ENCODE measurements at places on chromosomes 12 and 14. TPM values are rescaled to one million over a fixed set of nuclear protein-coding genes. Genes with fewer than 3 reads are reported as not detected.

DNA sequence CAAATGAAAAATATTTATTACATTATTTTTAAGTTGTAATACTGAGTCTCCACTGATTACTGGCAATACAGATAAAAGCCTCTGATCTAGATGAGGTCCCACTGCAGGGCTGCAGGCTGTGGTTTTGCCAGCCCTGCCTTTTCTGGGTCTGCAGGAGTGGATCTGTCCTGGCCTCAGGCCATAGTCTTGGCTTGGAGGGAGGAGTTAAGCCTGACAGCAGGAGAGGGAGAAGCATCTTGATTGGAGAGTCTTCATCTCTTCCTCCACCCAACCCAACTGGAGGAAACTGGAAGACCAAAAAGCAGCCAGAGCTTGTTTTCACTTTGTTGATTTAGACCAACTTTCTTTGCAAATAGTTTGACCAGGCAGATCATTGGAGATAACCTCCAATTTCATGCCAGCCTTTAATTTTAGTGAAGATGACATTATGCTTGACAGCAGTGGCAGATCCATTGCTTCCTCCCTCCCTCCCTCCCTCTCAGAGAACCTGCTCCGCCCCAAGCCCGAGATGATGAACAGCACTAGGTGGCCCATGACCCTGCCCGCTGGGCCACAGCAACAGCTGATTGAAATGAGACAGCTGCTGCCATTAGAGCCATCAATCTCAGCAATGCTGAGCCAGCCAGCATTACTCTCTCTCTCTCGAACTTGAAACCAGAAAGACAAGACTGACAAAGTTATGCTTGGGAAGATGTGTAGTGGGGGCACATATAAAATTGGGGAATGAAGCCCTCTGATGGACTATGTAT is 222.4 kb downstream of the GLT1D1 start:
- no peak for DNase-seq
- H3K36me3 ChIP-seq: no peaks in the 10 kb centered on the region
- H3K4me1 ChIP-seq: no peaks in the 10 kb centered on the region
- H3K27me3 ChIP-seq: no peaks in the 10 kb centered on the region

DNA sequence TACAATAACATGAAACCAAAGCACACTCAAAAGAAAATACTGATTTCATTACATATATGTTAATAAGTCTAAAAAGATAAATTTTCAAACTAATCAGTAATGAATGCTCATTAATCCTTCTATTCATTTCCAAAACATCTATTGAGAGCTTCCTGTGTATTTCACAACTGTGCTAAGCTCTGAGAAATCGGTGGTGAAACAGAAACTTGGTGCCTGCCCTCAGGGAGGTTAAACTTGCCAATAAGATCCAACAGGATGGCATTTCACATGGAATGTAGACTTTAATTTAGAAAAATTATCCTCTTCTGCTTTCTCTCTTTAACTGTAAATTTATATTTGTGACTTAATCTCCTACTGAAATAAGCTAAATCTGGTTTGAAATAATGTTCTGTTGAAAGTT is 70.9 kb upstream of the SLC38A4 start:
- no peak for DNase-seq
- H3K27ac ChIP-seq: no peak overlapping the region
- no peak overlapping the region for H3K4me3 ChIP-seq
- H3K27me3 ChIP-seq: no peaks in the 10 kb centered on the region

- H3K4me3 ChIP-seq: no peak overlapping the region
- DNase-seq: no peak
- no peak overlapping the region for H3K27ac ChIP-seq
- H3K27me3 ChIP-seq: no peaks in the 10 kb centered on the region
Measured at GRCh38 chr12:39541471-39541870, 78.1 kb downstream of the ABCD2 start.

PRPH gene
- not detected for total RNA-seq

CKB gene
- total RNA-seq: 3.0 TPM

PZP gene
- total RNA-seq: not detected

POTEG gene
- total RNA-seq: not detected

OAS3 gene
- total RNA-seq: 22.5 TPM

Measured in CD4-positive, alpha-beta memory T cell (primary cell).